ENCODE measurements at places on chromosomes 7 and 10. TPM values are rescaled to one million over a fixed set of nuclear protein-coding genes. Genes with fewer than 3 reads are reported as not detected.

The OR2A5 gene
- not detected for total RNA-seq

The FEZF1 gene
- not detected for total RNA-seq

The SPDYE8 gene
- not detected for total RNA-seq

The HK1 gene
- total RNA-seq, result 27.2 TPM

The AGBL3 gene
- total RNA-seq, result 6.1 TPM

The GRM3 gene
- total RNA-seq, result not detected

The FXYD4 gene
- total RNA-seq, result not detected

The KIF11 gene
- total RNA-seq, result 37.7 TPM

The TMEM225B gene
- total RNA-seq, result 0.27 TPM

The TEX47 gene
- not detected for total RNA-seq

The SEC31B gene
- 5.1 TPM for total RNA-seq

The AS3MT gene
- total RNA-seq, result 6.4 TPM

The CALHM1 gene
- total RNA-seq, result not detected

The PPP1R3C gene
- not detected for total RNA-seq
